ENCODE measurements at places on chromosomes 4 and X.

- DNase-seq, result peak; percentile 6
Observed at GRCh38 chr4:169810325-169811323, 52.9 kb upstream of the HPF1 start.

DNA sequence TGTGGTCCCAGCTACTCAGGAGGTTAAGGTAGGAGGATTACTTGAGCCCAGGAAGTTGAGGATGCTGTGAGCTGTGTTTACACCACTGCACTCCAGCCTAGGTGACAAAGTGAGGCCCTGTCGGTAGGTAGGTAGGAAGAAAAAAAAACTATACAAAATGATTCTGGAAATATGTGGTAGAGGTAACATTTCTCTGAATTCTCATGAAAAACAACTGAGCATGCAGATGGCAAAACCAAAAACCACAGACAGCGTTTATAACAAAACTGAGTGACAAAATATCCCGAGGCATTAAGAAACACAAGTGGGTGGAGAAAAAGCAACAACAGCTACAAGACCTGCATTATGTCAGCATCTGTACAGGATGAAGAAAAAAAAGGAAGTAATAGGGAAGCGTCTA is 211.7 kb downstream of the DLG3 start:
- peak; percentile 6 for DNase-seq

DNA sequence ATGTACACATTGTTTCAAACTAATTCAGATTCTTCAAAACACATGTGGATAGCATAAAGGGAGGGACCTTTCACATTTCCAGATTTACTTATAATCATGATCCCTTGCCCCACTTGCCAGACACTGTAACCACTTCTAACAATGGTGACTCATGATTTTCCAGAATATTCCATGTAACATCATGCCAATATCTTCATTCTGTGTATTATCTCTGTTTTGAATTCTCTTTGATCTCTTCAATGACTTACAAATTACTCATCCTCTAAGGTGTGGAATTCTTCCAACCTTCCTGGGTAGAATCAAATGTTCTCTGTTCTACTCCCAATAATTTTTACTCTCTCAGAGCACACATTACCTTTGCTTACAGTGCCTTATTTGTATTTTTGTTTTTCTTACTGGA is 517.1 kb downstream of the PCDH7 start:
- DNase-seq, result no peak

GRCh38 chr4:148302416-148302815 is 139.8 kb downstream of the NR3C2 start:
- no peak for DNase-seq

DNA sequence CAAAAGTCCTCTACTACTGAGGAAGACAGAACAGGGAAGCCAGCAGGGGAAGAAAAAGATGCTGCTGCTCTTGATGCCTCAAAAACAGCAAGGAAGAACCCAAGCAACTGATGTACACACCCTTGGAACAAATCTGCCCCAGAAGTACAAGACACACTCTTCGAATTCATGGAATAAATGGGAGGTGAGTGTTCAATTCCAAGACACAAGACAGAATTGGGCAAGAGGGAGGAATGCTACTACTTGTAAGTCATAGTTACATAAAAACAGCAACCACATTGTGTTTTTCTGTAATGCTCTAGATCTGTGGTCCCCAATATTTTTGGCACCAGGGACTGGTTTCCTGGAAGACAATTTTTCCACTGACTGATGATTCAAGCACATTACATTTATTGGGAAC is 58.0 kb upstream of the H2AZ1 start:
- DNase-seq, result no peak

DNA sequence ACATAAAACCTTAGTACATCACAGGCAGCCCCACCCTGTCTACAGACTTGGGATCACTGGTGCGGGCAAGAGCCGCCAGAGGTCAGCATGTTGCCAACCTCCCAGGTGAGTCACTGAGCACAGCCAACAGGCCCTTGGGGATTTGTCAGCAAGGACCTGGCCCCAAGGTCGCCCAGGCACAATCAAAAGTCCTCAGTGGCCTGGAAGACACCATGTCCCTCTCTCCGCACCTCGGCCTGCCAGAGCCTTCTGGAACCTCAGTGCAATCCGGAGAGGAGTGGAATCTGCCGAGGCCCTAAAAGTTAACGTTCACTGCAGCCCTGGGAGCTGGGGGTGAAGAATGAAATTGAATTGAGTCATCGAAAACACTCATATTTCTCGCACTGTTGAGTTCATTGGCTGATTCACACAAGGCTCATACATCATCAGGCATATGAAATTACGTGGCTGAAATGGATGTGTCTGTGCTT is 74.3 kb downstream of the WFS1 start:
- peak; percentile 20 for DNase-seq

- no peak for DNase-seq
Observed at GRCh38 chr4:182400790-182401189, 157.6 kb downstream of the TENM3 start.

DNA sequence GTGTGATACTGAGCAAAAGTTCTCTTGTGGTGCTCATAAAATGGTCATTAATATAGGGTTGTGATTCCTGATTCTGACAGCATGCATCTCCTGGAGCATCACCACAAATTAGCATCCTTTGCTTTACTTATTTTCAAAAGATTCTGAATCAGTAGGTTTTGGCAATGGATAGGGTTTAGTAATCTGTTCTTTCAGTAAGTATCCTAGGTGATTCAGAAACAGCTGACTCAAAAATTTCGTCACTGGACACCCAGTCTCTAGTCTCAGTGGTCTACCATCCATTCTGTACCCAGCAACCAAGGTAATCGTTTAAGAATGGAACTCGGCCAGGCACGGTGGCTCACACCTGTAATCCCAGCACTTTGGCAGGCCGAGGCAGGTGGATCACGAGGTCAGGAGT is 4.1 kb downstream of the CBLL2 start:
- no peak for DNase-seq

DNA sequence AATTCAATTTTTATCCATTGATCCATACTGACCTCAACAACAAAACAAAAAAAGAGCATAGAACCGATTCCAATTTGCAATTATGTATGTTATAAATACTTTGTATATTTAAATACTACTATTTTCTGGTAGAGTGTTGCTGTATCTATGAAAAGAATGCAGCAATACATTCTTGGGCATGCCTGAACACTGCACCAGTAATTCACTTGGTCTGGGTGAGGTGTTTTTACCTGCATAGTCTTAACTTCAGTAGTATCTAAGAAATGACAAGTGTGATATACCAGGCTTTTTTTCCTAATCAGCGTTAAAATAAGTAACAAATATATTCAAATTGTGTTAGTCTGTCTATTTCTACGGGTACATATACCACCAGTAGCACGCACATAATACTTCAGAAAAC is 120.2 kb downstream of the KLHL13 start:
- DNase-seq, result no peak

- DNase-seq, result no peak
Observed at GRCh38 chr4:76232681-76233080, 18.8 kb upstream of the FAM47E start.

GRCh38 chrX:151873096-151873495 is 39.6 kb upstream of the MAGEA4 start:
- no peak for DNase-seq

DNA sequence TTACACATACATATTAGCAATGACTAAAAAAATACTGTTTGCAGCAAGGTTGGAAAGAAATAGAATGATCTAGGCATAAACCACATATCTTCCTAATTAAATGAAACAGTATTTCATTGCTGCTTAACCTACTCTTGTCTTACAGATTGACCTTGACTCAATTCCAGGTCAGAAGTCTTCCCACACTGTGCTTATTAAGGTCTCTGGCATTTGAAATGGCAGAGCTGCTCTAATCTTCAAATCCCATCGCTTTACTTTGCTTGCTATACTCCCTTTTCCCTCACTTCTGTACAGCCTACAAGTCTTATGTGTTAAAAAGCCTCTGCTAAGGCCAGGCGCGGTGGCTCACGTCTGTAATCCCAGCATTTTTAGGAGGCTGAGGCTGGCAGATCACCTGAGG is 424.5 kb downstream of the RPA4 start:
- DNase-seq, result no peak

- DNase-seq, result no peak
Observed at GRCh38 chrX:140298960-140299825, 205.7 kb downstream of the SOX3 start.

GRCh38 chr4:147760695-147761094 is 28.8 kb downstream of the ARHGAP10 start:
- DNase-seq, result no peak

DNA sequence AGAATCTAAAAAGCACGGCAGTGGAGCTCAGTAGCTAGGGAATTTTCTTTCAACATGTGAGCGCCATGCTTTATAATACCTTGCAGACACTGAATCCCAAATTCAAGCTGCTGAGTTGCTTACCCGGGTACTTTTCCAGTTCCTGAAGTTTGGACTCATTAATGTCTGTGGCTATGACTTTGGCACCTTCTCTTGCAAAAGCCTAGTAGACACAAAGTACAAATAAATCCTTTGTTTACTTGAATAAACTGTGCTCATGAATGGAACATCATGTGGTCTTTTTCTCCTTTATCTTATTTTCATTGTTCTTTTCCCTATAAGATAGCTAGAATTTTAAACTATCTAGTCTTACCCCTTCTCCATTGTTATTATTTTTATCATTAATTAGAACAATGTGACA is 4.6 kb downstream of the BDH2 start:
- DNase-seq, result no peak

DNA sequence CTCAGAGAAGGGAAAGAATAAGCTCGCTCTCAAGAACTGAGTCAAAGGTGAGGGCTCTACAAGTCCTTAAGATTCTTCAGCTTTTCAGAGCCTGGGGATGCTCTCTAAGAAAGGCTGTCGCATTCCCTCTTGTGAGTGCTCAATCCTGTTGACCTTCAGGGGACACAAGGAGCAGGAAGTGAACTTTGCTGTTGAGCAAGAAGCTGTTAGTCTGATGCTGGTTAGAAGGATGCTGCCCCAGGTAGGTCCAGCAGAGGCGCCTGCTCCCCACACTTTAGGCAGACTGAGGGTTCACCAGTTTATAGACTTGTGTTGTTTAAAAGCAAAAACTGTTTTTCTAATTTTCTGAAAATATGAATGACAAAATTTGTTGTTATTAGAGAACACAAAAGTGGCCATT is 125.4 kb upstream of the SPOCK3 start:
- no peak for DNase-seq

DNA sequence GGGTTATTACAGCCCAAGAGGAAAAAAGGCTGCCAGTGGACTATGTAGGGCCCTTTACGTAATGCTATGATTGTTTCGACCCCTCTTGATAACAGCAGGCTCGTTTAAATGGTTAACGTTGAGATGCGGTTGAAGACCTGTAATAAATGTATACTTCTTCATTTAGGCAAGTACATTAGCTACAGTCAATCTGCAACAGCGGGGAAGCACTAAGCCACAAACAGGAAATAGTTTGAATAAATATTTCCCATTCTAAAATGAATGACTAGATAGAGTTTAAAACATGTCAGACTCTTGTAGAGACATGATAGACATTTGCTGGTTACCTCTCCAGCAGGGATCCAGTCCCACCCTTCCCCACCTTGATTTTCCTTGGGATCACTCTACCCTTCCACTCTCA is 38.1 kb upstream of the STIM2 start:
- peak; percentile 20 for DNase-seq

DNA sequence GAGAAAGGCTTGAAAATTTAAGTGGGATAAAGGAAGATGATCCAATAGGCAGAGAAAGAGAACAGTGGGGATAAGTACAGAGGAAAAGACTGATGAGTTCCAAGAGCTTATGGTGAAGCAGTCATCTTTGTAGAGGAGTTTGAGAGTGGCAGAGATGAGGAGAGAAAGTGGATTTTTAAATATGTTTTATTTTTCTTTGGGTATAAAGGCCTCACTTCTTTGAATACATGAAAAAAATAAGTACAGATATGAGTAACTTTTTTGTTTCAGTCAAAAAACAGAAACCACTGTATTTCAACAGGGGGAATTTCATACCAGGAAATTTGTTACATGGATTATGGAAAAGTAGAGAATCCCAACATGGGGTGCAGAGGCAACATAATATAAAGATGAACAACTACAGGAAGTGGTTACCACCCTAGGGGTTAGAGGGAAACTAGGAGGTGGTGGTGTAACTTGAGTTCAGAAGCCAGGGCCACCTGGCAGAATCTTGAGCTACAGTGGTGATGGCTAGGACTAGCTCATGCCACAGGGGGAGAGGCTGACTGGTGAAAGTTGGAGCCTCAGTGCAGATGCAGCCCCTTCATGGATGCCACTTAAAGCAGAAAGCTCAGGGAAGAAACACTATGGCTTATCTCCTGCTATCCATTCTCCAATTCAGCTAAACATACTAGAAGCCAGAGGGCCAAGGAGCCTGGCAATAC is 3.4 kb upstream of the CYBB start:
- DNase-seq, result peak; percentile 11

DNA sequence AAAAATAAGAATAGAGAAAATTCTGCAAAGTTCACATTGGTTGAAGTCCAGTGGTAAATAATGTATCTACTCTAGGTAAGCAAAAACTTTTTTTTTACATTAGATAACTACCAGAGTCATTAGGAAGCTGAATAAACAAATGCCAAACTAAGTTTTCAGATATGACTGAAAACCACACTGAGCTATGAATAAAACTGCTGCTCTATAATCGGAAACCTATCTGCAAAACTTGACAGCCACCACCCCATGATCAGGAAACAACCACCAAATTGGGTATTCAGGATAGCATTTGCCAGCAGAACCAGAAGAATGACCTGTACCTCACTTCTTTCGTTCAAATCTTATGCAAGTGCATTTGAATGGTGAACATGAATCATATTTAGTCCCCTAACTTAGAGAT is 173.0 kb upstream of the TET2 start:
- DNase-seq, result no peak

DNA sequence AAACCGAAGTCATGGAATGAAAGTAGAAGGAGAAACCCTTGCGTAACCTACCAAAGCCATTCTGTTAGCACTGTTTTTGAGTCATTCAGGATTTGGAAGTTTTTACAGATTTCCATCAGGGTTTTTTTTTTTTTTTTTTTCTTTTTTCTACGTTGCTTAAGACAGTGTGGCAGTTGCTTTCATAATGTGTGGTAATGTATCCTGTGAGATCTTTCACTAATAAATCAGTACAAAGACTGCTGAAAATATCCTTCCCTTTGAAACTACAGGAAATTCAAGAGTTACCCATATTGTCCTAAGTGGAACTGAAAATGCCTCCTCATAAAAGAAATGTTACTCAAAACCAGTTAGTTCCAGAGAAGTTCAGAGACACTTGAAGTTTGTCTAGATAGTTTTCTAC is 137.8 kb downstream of the RAPGEF2 start:
- DNase-seq, result no peak

- DNase-seq, result peak; percentile 74
Observed at GRCh38 chr4:1048773-1049590, 37.6 kb downstream of the FGFRL1 start.

Data from activated CD4-positive, alpha-beta T cell treated with anti-CD3 and anti-CD28 coated beads for 36 hours (primary cell).